ENCODE measurements at places on chromosomes 1 and 21. TPM values are rescaled to one million over a fixed set of nuclear protein-coding genes. Genes with fewer than 3 reads are reported as not detected.

Gene C8B
- total RNA-seq: not detected

Gene OR2T29
- not detected for total RNA-seq

Gene WASF2
- 43.9 TPM for total RNA-seq

Gene S100A12
- 4.8 TPM for total RNA-seq

Gene SHISAL2A
- total RNA-seq: 0.27 TPM

Gene CRYZL1
- 13.5 TPM for total RNA-seq

Gene PIGV
- 45.5 TPM for total RNA-seq

GRCh38 chr21:31195334-31196015 is 148.6 kb downstream of the TIAM1 start:
- no peak for DNase-seq

- no peak for DNase-seq
Measured at GRCh38 chr1:52520148-52520547, 32.7 kb downstream of the TUT4 start.

GRCh38 chr1:7808253-7808844 is 24.3 kb downstream of the PER3 start:
- DNase-seq: peak; percentile 66

- no peak for DNase-seq
Measured at GRCh38 chr1:227002531-227003049, 62.5 kb downstream of the COQ8A start.

DNA sequence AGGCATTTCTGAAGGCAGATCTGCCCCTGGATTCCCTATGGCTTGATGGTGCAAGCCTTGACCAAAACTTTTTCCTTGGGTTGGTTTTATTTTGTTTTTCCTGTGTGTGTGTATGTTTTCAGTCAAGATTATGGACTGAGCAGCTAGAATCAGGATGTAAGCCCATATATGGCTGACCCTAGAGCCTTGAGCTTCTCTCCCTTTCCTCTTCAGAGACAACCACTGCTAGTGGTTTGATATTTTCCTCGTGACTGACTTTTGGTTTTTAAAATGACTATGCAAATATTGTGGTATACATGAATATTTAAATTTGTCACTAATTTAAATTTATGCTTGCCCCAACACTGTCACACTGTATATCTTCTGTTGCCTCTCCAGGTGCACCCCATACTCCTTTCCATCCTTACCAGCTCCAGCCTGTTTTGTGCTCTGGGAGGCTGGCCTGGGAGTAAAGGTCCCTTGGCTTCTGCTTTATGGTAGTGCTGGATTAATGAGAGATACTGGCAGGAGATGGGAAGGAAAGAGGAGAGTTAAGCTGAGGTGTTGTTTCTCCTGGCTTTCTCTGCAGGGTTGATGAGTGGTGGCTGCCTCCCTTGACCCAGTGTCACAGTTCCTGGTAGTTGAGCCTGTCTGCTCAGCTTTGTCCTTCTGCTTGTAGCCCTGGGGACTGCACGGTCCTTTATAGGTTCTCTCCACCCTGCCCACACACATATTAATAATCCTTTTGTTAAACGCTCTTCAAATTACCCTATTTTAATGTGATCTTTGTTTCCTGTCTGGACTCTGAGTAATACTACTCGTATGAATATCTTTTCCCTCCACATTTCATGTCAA is 44.4 kb downstream of the RWDD3 start:
- DNase-seq: no peak

DNA sequence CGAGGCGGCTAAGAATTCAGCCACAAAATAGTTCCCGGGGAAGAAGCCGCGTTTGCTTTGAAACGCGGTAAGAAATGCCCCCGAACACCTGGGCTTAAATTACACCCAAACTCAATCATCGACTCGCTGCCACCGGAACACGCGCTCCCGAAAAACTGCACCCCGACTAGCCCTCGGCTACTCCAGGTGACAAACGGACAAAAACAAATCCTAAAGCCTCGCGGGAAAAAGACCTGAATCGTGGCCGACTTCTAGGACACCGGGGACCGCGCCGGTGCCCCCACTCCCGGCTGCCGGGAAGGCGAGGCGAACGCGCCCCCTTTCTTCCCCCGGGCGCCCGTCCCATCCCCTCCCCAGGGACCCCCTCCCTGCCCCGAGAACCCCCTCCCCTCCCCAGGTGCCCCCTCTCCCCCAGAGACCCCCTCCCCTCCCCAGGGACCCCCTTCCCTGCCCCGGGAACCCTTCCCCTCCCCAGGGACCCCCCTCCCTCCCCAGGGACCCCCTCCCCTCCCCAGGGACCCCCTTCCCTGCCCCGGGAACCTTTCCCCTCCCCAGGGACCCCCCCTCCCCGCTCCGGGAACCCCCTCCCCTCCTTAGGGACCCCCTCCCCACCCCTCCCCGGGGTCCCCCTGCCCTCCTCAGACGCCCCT is 628 bp downstream of the C1orf159 start:
- no peak for DNase-seq

DNA sequence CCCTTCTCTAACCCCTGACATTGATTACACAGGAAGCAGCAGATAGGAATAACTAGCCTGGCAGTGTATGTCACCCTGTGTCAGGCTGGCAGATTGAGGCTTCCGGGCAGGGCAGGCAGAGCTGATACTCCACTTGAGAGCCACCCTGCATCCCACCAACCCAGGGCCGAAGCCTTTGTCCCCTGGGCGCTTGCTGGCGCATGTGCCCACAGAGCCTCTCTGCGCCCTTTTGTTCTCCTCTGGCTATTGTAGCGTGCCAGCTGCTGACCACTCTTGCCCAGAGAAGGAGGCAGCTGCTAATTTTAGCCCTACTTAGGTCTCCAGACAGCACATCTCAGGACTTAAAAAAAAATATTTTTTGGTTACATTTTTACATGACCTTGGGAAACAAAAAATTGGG is 304.9 kb downstream of the HHAT start:
- no peak for DNase-seq

DNA sequence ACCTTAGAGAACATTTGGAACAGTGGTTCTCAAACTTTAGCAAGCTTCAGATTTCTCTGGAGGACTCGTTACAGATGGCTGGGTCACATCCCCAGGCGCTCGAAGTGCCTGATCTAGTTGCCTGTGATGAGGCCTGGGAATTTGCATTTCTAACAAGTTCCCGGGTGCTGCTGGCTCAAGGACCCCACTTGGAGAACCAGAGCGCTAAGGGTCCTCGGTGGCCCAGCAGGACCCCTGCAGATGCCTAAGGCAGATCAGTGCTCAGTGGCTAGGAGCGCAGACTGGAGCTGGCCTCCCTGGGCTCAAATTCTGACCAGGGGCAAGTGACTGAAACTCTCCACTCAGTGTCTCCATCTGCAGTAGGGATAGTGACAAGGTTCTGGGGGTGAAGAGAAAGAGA is 208.2 kb downstream of the DYRK1A start:
- no peak for DNase-seq

DNA sequence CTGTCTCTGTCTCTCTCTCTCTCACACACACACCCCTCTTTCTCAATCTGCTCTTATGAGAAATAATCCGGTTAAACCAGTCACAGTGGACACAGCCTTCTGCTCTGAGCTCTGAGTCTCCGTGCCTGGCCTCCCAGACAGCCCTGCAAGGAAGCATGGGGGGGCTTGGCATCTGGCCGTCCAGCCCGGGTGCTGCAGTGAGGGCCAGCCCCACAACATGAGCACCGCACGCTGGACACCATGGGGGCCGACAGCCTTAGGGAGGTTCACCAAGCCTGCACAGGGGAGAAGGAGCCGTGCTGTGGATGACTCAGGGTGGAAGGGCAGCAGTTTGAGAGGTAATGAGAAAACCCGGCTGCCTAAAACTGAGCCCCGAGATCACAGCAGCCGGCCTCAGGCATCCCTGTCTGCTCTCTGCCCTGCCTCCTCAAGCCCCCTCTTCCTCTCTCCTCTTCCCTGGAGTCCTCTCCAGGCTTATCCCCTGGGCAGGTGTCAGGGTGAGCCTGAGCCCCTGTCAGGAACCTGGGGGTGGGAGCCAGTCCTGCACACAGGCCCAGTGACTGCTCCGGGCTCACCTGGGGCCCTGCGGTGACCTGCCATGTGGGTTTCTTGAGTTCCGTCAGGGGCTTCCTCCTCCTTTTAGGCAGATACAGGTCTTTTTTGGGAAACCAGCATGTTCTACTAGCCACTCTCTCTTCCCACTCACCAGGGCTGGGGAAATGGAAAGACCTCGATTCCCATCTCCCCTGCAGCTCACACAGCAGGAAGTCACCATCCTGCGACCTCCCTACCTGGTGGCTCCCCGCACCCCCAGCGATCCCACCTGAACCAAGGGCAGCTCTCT is 92.8 kb downstream of the ITPKB start:
- DNase-seq: no peak

DNA sequence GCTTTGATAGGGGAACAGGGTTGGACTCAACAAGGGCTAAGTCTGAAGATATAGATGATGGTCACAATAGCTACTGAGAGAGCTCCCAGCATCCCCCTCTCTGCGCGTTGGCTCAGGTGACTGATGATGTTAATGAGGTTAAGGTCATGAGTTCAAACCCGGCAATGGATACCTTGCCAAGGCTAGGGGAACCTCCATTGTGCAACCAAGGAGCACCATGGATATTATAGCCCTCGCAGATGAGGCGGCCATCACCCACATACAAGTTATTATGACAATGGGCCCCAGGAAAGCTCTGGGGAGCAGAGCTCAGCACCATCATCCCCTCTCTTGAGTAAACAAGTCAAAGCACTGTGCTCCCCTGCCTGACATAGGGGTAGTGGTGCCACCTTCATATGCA is 8.2 kb downstream of the KCNA2 start:
- DNase-seq: no peak

Data from hematopoietic multipotent progenitor cell (in vitro differentiated cells).